Mesendoderm (in vitro differentiated cells): ENCODE measurements at places on chromosomes 16 and 17.

GRCh38 chr17:64055183-64056142 is 35.0 kb upstream of the ICAM2 start:
- no peak for DNase-seq

DNA sequence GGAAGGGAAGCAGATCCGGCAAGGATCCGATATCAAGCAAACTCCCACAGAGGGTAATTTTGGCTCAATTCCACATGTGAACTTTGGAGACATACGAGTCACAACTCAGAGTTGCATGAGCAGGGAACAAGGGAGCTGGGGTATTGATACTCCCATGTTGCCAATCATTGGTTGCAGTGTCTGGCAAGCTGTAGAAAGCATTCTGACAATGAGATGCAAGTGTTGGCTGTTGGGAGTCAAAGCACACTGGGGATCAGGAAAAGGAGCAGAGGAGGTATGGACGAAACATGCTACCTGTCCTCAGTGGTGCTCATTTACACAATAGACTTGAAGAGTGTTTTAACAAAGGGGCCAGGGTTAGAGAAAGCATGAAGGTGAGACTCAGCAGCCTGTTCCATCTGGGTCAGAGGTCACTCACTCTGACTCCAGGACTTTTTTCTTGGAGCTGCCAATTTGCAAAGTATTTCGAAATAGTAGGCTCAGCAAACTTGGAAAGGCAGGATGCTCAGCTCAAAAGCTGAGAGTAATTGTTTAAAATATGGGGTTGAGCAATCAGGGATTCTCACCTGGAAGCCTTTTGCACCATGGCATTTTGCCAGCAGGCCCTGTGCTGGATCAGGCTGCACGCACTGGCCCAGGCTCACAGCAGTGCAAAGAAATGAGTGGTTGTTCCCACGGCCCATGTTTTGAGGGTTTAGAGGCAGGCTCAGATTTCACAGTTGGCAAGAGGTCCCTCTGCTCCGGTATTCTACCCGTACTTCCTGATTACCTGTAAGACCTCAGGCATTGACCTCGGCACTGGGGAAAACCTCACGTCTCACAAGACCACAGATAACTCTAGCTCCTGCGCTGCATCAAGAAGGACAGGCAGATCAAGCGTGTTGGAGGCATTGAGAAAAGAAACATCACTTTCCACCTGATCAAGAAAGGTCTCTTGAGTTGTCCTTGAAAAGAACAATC is 17.6 kb upstream of the NKD1 start:
- no peak for DNase-seq

- DNase-seq: no peak
These were observed 712 bp downstream of the HOXB4 start for GRCh38 chr17:48577330-48577945.

DNA sequence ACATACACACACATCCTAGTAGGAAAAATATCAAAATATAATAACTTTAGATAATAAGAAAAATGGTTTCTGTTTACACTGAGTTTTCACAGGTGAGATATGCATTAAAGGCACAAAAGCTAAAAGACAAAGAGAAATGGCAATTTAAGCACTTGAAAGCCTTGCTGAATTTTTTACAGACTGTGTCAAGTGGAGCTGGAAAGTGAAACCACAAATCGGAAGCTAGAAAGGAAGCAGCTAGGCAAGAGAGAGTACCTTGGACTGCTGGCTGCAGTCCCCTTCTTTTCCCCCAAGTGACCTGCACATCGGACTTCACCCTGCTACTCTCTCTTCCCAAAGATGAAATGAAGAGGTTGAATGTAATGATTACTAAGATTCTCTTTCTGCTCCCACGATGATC is 135.1 kb downstream of the CDH13 start:
- DNase-seq: no peak

- DNase-seq: no peak
These were observed 43.1 kb upstream of the AMZ2 start for GRCh38 chr17:68204736-68205135.

DNA sequence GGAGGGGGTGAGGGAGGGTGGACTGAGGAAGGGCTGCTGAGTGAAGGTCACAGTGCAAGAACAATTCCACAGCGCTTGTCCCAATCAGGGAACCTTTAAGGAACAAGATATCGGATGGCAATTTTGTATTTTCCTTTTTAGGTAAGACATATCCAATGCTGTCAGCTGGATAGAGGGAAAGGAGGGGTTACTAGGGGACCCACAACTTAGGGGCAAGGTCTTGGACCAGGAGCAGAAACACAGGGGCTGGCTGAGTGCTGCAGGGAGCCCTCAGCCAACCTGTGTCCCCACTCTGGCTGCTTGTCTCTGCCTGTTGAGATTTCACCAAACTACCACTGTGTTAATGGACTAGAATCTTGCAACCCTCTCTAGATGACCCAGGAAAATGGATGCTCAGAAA is 47.6 kb downstream of the AKAP1 start:
- DNase-seq: no peak

DNA sequence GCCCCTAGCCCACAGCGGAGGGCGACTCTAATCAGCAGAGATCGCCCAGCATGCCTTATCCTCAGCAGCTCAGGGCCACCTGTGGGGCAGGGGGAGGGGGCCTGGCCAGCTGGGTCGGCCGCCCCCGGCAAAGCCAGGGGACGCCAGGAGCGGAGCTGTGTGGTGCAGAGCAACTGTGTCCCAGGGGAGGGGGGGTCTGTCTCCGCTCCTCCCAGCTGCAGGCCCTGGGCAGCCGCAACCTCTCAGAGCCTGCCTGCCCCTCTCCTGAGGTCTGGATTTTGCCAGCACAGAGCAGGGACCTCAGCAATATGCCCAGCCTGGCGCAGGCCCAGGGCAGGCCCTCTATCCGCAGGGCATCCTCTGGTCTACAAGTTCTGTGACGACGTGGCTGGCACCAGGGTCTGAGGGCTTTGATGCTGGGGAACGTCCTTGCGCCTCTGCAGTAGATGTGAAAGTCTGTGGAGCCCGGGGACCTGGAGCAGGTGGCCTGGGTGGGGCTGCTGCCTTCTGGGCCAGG is 36.5 kb upstream of the SLC38A10 start:
- DNase-seq: no peak

DNA sequence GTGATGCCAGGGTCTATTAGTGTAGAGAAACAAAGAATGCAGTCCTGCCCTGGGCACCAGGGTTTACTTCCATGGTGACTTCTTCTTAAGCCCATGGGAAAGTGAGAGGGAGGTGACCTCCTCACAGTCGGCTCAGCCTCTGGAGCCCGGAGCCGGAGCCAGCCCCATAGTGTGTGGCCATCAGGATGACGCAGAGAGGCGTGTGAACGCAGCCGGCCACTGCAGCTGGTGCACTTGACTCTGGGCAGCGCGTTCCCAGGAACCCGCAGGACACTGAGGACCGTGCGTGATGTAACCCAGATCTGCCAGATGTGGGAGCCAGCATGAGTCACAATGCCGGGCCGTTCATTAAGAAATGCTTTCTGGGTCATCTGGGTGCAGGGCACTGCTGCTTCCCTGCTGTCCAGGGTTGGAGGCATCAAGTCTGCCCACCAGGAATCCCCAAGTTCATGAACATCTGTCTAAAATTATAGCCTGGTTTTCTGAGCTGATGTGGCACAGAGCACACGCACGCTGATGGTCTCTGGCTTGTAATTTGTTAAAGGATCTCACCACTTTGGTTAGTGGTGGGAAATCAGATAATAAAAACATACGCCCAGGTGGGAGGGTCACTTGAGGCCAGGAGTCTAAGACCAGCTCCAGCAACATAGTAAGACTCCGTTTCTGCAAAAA is 114.1 kb downstream of the PITPNC1 start:
- DNase-seq: no peak

DNA sequence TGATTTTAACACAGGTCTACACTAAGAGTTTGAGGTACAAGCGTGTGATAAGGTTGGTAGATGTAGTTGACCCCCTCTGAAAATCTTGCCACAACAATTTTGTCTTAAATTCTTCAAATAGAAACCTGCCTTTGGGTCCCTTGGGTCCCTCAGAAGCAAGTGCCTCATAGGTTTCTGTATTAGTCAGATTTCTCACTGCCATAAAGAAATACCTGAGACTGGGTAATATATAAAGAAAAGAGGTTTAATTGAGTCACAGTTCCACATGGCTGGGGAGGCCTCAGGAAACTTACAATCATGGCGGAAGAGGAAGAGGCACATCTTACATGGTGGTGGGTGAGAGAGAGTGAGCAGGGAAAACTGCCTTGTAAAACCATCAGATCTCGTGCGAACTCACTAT is 301.2 kb downstream of the MAP2K6 start:
- DNase-seq: no peak

DNA sequence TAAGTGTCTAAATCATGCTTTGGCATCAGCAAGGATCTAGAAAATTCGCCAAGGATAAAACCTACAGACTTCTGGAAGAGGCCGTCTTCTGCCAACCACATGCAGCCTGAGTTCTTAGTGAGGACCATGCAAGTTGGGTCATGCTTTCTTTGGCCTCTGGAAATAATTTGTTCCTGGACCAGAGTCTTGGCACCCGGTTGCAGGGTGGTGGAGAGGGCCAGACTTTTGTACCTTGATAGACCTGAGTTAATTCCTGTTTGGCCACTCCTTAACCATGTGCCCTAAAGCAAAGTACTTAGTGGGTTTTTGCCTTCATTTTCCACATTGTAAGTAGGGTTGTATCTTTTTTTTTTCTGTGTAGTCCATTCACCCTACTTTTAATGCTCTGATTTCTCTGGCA is 283.4 kb upstream of the IRX5 start:
- no peak for DNase-seq

DNA sequence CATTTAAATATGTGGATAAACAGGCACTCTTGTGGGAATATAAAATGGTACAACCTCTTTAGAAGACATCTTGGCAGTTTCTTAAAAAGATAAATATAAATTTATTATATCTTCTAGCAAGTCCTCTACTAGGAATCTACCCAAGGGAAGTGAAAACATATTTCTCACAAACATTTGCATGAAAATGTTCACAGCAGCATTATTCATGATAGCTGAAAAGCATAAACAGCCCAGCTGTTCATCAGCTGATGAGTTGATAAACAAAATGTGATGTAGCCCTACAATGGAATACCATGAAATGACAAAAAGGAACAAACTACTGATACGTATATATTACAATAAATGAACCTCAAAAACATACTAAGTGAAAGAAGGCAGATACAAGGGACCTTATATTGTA is 12.0 kb downstream of the DGKE start:
- no peak for DNase-seq
